Activated CD4-positive, alpha-beta T cell treated with anti-CD3 and anti-CD28 coated beads, Interleukin-2, amount 10 ng/mL, durations not matched to agents 7 days and 5 days (primary cell): ENCODE measurements at places on chromosomes 11 and 22. TPM values are rescaled to one million over a fixed set of nuclear protein-coding genes. Genes with fewer than 3 reads are reported as not detected.

The PLAAT5 gene
- total RNA-seq, result not detected

The NUCB2 gene
- total RNA-seq, result 180 TPM

The CCDC85B gene
- 39.4 TPM for total RNA-seq

- H3K36me3 ChIP-seq, result peaks cover 13% of the 10 kb centered on the region
- H3K27me3 ChIP-seq, result no peaks in the 10 kb centered on the region
- H3K4me3 ChIP-seq, result no peak overlapping the region
- H3K27ac ChIP-seq, result no peak overlapping the region
- no peak for DNase-seq
Measured at GRCh38 chr11:62874851-62875250, 5.8 kb upstream of the SLC3A2 start.

- H3K27me3 ChIP-seq, result peaks cover 48% of the 10 kb centered on the region
- H3K36me3 ChIP-seq, result peaks cover 5% of the 10 kb centered on the region
- no peak for DNase-seq
Measured at GRCh38 chr11:75689863-75690609, 21.2 kb upstream of the MAP6 start.
